ENCODE measurements at places on chromosomes 2 and 18.

DNA sequence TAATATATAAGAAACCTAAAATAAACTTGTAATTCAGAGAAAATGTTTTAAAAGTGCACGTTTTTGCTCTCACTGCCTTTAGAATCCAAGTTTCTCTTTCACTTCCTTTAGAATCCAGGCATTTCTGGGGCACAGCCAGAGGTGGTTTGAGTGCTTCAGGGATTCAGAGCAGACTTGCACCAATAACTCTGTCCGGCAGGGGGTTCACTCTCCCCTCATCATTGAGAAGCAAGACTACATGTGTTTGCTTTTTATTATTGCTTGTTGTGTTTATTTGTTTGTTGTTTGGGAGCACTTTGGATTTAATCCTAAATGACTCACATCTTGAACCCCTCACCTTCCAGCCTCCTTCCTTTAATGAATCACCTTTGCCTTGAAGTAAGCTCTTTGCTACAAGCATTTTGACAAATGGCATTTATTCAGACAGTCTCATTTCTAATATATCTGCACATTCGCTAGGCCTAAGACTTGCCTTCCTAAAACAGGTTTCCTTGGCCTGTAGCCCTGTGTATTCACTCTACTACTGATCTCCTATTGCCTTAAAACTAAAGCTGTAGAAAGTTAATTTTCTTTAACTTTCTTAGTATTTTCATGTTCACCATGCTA lies 233.5 kb upstream of the ATP5MC3 start:
- peak; percentile 57 for DNase-seq

- DNase-seq, result no peak
These were observed 12.4 kb downstream of the POU3F3 start for GRCh38 chr2:104866122-104866864.

GRCh38 chr2:191650896-191651773 lies 26.8 kb upstream of the NABP1 start:
- DNase-seq, result no peak

GRCh38 chr2:137950238-137950637 lies 14.0 kb upstream of the HNMT start:
- DNase-seq, result no peak

DNA sequence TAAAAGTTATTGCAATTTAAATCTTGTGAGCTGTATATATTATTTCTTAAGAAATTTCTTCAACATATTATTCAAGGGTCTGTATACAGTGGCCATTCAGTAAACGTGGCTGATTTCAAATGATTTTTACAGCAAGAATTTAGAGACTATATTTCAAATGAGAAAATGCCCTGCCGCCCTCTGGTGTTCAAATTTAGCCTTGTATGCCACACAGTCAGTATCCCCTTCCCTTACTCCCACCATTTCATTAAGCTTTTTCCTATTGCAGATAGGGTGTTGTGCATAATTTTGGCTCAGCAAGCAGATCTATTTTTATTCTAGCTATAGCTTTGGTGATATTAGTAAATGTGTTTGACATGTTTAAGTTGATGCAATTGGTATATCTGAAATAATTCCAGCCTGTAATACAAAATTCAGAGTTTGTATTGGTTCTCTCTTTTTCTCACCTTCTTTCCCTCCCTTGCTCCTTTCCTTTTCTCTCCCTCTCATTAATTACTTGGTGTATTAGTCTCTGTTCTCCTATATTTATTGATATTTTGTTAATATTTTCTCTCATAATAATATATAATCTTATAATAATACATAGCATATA lies 22.8 kb upstream of the SCN7A start:
- peak; percentile 3 for DNase-seq

DNA sequence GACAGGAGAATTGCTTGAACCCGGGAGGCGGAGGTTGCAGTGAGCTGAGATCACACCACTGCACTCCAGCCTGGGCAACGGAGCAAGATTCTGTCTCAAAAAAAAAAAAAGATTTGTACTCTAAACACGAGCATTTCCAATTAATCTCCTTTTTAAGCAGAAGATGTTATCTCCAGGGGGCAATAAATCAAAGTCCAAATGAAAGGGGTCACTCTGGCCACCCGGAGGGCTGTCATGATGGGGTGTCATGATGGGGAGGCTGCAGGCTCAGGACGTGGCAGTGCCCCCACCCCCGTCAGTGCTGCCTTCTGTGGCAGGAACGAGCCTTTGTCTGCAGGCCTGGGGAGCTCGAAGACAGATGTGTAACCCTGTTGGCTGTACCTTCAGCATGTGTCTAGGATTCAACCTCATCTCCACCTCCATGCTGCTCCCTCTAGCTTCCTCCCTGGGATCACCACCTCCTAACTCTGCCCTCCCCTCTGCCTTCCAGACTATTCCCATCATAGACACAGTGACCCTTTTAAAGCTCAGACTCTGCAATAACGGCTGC lies 76.9 kb upstream of the YWHAQ start:
- DNase-seq, result no peak

- DNase-seq, result no peak
These were observed 58.2 kb upstream of the CD28 start for GRCh38 chr2:203648273-203648672.

DNA sequence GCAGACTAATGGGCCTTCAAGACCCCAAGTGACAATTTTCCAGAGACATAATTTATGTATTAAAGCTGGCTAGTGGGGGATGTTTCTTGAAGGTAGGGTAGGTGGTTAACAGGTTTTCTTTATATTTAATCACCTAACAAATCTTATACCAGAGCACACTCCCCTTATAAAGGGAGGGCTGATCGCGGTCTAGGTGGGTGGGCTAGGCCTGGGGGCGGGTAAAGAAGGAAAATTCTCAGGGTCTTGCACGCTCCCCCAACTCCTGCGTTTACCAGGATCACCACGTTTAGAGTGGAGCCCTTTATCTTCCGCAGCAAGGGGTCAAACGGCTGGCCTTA lies 19.9 kb upstream of the CXXC1 start:
- DNase-seq, result no peak

GRCh38 chr2:8599421-8600242 lies 82.2 kb upstream of the ID2 start:
- no peak for DNase-seq

DNA sequence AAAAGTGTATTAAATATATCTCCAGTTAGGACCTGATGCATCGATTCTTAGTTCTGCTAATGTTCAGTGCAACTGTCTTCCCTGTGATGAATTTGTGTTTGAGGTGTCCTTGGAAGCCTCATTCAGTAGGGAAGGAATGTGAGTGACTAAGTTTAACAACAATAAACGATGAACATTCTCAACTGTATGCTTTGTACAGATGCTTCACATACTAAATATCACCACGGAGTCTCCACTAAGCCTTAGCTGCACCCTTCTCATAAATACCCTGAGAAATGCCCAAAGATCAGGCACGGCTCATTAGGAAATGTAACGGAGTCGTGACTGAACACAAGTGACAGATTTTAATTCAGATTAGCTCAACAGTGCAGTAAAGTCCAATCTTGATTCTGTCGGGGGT lies 24.4 kb upstream of the AGFG1 start:
- DNase-seq, result no peak

GRCh38 chr18:73381016-73381698 lies 513.4 kb upstream of the NETO1 start:
- DNase-seq, result no peak

- no peak for DNase-seq
These were observed 127.6 kb upstream of the LYPD1 start for GRCh38 chr2:132797556-132797955.

GRCh38 chr2:169291517-169291916 lies 70.8 kb downstream of the LRP2 start:
- no peak for DNase-seq

DNA sequence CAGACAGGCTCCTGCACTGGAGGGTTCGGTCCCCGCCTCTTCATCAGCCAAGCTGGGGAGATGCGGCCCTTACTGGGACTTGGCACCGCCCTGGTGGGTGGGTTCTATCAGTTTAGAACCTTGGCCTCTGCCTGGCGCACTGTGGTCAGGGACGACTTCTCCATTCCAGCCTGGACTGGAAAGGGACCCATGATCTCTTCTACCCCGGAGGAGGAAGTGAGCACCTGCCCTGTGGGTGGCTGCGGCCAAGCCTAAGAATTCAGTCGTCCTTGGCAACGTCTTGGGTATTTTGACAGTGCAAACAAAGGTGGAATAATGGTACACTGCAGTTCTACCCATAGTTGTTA lies 106.9 kb upstream of the CD302 start:
- no peak for DNase-seq

- no peak for DNase-seq
These were observed 484 bp downstream of the ABCB6 start for GRCh38 chr2:219218217-219218731.

DNA sequence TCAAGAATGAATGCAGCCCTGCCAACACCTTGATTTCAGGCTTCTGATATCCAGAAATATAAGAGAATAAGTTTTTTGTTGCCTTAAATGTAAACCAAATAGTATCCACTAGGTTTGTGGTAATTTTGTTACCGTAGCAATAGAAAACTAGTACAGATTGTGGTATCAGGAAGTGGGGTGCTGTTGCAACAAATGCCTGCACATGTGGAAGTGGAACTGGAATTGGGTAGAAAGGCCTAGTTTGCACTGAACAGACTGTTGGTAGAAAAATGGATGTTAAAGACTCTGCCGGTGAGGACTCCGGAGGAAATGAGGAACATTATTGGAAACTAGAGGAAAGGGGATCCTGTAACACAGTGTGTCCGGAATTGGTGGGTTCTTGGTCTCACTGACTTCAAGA lies 145.8 kb upstream of the MGAT5 start:
- DNase-seq, result no peak

GRCh38 chr2:56169521-56169920 lies 14.3 kb upstream of the CCDC85A start:
- no peak for DNase-seq

DNA sequence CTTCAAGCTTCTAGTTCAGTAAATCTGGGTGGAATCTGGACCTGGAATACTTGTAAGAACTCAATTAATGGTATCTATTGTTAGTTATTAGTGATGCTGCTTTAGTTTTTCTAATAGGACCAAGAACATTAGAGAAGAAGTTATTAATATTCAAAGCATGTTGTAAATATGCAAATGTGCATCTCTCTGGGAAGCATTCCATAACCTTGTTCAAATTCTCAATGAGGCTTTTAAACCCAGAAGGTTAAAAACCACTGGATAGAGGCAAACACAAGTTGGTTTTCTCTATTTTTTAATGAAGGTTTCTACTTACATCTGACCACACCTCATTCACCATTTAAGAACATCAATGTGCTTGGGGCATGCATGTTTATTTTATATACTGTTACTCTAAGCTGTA lies 16.1 kb upstream of the ACVR1C start:
- DNase-seq, result no peak

DNA sequence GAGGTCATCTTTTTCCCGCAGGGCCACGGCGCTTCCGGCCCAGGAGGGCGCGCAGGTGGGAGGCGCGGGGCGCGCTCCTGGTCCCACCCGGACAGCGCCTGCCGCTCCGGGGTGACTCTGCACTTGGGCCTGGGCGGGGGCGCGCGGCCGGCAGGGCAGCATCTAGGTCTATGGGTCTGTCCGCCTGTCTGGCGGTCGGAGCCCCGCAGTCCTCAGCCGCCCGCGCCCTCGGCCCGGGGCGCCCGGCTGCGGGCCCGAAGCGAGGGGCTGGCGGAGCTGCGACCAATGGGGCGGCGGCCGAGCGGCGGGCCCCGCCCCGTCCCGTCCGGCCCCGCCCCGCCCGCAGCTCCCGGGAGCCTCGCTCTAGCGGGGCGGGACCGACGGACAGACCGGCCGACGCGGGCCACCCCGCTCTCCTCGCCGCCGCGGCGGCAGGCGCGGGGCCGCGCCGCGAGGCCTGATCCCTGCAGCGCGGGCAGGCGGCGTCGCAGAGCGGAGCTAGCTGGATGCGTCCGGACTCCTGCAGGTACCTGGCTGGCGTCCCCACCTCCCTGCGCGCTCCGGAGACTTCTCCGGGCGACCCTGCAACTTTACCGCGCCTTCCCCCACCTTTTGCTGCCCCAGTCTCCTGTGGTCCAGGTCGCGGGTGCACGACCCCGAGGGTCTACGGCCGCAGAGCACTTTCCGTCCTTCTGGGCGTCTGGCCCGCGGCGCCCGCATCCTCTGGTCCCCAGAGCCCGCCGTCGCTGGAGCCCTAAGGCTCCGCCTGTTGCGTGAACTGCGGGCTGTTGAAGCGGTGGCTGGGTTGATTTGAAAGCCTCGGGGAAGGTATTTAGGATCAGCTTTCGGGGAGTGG lies at the start of gene KCNS3:
Gene KCNS3, plus strand, starts transcription at position 387 of the 856 bp plus-strand sequence. CDS start 52,342 bp downstream, outside the sequence.
- DNase-seq, result no peak

DNA sequence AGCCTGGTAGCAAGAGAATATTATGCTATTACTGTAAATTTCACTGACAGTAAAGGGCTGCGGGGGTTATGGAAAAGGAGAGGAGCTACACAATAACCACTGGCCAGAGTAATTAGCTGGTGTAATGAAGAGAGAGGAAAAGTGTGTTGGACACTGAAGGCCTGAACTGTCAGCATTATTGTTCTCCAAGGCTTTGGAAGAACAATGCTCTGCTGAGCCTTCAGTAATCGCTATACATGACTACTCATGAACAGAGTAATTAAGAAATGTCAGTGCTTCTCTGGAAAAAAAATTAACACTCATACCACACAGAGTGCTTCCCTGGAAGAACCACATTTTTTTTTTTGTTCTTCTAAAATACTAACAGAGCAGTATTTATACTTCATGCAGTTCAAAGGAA lies 931.3 kb downstream of the CPS1 start:
- no peak for DNase-seq

GRCh38 chr18:21242141-21242779 lies at the start of gene GREB1L:
GREB1L (plus strand) TSS chr18:21242232; CDS start chr18:21383519, 141,287 bp downstream.
- no peak for DNase-seq

DNA sequence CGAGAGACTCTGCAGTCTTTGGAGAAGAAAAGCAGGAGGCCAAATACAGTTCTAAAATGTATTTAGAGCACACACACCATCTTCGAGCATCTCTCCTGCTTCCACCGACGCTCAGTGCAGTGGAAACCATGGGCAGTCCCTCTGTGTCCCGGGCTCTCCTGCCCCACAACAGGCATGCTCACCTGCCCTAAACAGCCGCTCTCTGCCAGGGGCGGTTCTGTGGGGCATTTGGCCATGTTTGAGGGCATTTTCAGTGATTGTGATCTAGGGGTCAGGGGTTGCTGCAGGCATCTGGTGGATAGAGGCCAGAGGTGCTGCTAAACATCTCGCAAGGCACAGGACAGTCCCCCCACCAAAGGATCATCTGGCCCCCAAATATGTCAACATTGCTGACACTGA lies 55.8 kb downstream of the EMX1 start:
- DNase-seq, result no peak

- DNase-seq, result no peak
These were observed 68.2 kb downstream of the CCBE1 start for GRCh38 chr18:59628995-59629394.

GRCh38 chr18:32961538-32961937 lies 188.7 kb upstream of the KLHL14 start:
- DNase-seq, result no peak

DNA sequence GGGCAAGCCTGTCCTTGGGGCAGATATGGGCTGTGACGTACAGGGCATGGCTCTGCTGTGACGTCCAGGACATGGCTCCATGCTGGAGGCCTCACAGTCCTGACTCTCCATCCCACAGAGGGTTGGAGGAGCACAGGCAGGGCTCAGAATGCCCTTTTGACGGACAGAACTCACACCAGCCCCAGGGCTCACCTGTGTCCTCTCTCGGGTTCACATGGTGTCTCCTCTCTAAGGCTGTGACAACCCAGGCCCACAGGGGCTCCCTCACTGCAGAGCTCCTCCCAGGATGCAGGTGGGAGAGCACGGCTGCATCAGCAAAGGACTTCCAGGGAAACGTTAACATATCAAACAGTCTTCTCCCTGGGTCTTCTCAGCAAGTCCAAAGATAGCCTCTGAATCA lies 133.8 kb downstream of the EIPR1 start:
- no peak for DNase-seq

GRCh38 chr2:230137902-230138539 lies 69.3 kb upstream of the SLC16A14 start:
- no peak for DNase-seq
